ENCODE measurements at places on chromosomes 7 and 10. TPM values are rescaled to one million over a fixed set of nuclear protein-coding genes. Genes with fewer than 3 reads are reported as not detected.

The PNLIP gene
- not detected for total RNA-seq

The LYZL2 gene
- total RNA-seq: not detected

The ZSCAN25 gene
- total RNA-seq: 27.8 TPM

The FFAR4 gene
- total RNA-seq: not detected

The TMEM72 gene
- total RNA-seq: not detected

The SLC26A4 gene
- 0.78 TPM for total RNA-seq

DNA sequence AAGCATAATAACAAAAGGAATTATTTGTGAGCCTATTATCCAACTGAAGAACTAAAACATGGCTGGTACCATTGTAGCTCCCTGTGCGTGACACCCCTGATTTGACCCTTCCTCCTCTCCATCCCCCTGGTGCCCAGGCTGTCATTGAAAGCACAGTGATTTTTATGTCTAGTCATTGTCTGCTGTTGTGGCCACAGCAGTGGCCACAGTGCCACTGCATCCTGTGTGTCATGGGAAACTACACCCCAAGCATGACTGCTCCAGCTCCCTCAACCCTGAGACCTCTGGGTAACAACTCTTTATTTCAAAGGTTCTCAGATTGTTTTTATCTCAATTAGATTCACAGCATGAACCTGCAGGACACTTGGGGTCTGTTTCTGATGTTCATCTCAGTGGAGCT, 52.0 kb downstream of the ERLIN1 start:
- H3K27ac ChIP-seq: no peak overlapping the region
- H3K36me3 ChIP-seq: no peaks in the 10 kb centered on the region
- DNase-seq: no peak
- H3K27me3 ChIP-seq: no peaks in the 10 kb centered on the region

DNA sequence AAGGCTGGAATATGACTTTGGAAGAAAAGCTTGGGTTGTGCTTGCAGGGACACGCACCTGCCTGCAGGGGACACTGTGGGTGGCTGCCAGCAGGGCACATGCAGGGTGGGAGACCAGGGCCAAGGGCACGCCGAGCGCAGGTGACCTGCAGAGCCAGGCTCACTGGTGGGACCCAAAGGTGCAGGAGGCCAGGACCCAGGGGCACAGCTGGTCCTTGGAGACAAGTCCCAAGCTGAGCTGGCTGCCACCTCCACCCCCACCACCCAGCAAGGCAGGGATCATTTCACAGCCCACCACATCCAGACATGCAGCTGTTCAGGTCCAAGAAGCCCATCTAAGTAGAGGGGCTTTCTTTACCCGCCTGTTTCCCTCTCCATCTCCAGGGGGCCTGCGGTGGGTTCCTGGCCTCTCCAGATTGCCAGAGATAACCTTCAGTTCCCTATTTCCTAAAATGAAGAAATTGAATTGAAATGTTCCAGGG, 13.8 kb upstream of the CLIP2 start:
- no peaks in the 10 kb centered on the region for H3K36me3 ChIP-seq
- no peaks in the 10 kb centered on the region for H3K4me1 ChIP-seq
- H3K4me3 ChIP-seq: no peak overlapping the region
- H3K27me3 ChIP-seq: no peaks in the 10 kb centered on the region
- no peak overlapping the region for H3K27ac ChIP-seq

- no peaks in the 10 kb centered on the region for H3K4me1 ChIP-seq
- H3K36me3 ChIP-seq: no peaks in the 10 kb centered on the region
- H3K27ac ChIP-seq: no peak overlapping the region
- H3K4me3 ChIP-seq: no peak overlapping the region
- no peaks in the 10 kb centered on the region for H3K27me3 ChIP-seq
- no peak for DNase-seq
Measured at GRCh38 chr10:33233221-33233620, 101.2 kb downstream of the NRP1 start.

GRCh38 chr7:88314061-88314491, 7.4 kb upstream of the STEAP4 start:
- no peaks in the 10 kb centered on the region for H3K27me3 ChIP-seq
- H3K4me1 ChIP-seq: no peaks in the 10 kb centered on the region
- no peak overlapping the region for H3K27ac ChIP-seq
- no peak for DNase-seq
- H3K4me3 ChIP-seq: no peak overlapping the region

DNA sequence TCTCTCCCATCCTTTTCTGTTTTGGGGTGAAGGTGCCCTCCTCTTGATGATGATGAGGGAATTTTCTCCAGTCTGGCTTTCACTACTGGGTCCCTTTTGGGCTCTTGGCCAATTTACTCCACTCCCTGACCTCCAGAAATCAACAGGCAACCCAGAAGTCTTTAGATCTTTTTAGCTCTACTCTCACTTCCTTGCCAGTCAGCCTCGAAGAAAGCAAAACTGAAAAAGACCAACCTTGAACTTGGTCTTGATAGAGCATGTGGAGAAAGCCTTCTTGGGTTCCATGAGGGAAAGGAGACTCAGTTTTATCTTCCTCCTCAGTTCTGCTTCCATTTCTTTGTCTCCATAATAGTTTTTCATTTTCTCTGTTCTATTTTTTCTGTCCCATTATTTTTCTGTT, 91.4 kb upstream of the NPVF start:
- H3K4me3 ChIP-seq: no peak overlapping the region
- H3K36me3 ChIP-seq: no peaks in the 10 kb centered on the region
- DNase-seq: no peak
- H3K27me3 ChIP-seq: no peaks in the 10 kb centered on the region
- no peak overlapping the region for H3K27ac ChIP-seq

- peaks cover 15% of the 10 kb centered on the region for H3K4me1 ChIP-seq
- peak; percentile 62 for DNase-seq
- H3K4me3 ChIP-seq: no peak overlapping the region
Measured at GRCh38 chr7:130367088-130367755, 13.1 kb upstream of the CPA1 start.

DNA sequence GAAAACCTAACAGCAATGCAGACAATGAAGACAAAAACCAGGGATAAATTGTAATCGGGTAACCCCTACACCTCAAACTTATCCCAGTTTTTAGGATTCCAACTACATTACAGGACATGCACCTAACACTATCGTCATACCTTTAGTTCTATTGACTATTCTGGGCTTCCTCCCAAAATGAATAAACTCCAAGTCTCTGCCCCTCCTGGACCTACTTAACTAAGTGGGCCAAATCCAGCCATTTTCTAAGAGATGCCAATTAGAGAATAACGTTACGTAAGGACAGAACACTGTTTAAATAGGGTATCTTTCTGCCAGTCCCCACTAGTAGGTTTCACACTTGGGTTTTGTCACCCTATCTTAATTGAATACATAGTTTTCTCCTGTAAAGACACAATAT, 253.1 kb upstream of the MKLN1 start:
- peaks cover 71% of the 10 kb centered on the region for H3K4me1 ChIP-seq
- no peak for DNase-seq

DNA sequence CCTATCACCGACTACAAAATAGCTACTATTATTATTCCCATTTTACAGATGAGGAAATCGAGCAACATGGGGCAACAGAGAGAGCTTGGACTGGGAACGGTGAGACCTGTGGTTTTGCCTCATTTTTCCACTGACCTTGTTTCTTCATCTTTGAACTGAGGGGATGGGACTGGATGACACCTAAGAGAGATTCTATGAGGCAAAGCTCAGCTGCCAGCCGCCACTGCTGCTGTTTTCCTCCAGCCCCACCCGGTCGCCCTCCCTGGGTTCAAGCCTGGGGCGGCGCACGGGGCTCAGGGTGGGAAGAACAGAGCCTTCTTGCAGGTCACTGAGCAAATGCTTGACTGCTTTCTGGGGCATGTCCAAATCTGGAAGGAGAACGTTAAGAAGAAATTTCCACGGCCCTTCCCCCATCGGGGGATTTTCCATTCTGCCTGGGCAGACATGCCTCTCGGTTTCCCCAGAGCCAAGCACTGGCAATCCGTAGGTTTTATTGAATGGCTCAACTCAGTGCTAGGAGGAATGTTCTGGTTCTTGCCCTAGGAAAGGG, 12.3 kb downstream of the DDIT4 start:
- no peak for DNase-seq
- peak overlapping the region; percentile 11 for H3K4me3 ChIP-seq
- no peaks in the 10 kb centered on the region for H3K27me3 ChIP-seq
- no peak overlapping the region for H3K27ac ChIP-seq
- H3K4me1 ChIP-seq: peaks cover 27% of the 10 kb centered on the region

- H3K27ac ChIP-seq: no peak overlapping the region
- H3K36me3 ChIP-seq: no peaks in the 10 kb centered on the region
- DNase-seq: no peak
- no peaks in the 10 kb centered on the region for H3K4me1 ChIP-seq
- H3K4me3 ChIP-seq: no peak overlapping the region
- H3K27me3 ChIP-seq: no peaks in the 10 kb centered on the region
Measured at GRCh38 chr10:121237718-121238117, 360.5 kb downstream of the FGFR2 start.

- H3K27ac ChIP-seq: no peak overlapping the region
- no peaks in the 10 kb centered on the region for H3K36me3 ChIP-seq
- H3K4me3 ChIP-seq: no peak overlapping the region
- DNase-seq: no peak
Measured at GRCh38 chr10:118624747-118625146, 29.3 kb upstream of the PRLHR start.

DNA sequence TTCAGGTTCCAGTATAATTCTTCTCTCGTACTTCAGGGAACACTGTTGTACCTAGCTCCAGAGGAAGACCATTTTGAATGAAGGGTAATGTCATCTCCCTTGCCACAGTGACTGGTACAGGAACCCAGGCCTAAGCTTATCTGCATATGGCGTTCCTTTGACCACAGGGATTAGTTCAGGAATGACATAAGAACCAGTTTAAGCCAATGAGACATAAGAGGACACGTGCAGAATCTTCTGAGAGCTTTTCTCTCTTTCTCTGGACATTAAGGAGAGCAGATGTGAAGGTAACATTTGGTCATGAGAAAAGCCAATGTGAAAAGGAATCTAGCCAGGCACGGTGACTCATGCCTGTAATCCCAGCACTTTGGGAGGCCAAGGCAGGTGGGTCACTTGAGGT, 21.8 kb upstream of the HIBADH start:
- no peak overlapping the region for H3K27ac ChIP-seq
- no peaks in the 10 kb centered on the region for H3K36me3 ChIP-seq
- DNase-seq: no peak
- H3K4me1 ChIP-seq: no peaks in the 10 kb centered on the region

GRCh38 chr10:34814913-34815184, 247 bp downstream of the PARD3 start:
- H3K27me3 ChIP-seq: peaks cover 11% of the 10 kb centered on the region
- no peak for DNase-seq
- H3K4me3 ChIP-seq: no peak overlapping the region
- no peak overlapping the region for H3K27ac ChIP-seq
- H3K36me3 ChIP-seq: no peaks in the 10 kb centered on the region
- H3K4me1 ChIP-seq: no peaks in the 10 kb centered on the region

DNA sequence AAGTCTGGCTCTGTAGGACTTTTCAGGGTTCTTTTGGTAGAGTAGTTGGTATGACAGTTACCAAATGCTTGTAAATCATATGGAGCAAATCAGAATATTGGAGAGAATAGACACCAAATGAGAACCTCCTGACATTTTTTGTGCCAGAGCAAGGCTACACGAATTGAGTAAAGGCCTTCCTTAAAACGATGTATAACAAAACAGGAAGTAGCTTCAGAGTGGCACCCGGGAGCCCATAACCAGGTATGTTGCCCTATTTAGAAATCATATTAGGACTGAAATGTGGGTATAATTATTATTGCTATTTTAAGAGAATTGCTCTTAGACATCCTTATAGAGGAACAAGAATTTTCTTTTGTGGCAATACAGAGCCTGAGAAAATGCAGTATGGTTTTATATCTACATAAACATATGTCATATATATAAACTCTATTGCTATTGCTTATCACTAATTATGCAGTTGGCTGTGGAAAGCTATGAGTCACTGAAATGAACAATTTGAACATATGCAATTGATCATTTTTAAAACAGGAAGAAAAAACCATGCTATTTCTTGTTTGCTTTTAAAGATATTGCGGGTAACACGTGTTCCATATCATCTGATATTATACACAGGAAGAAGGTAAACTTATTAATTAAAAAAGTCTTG, 197.4 kb upstream of the MTPN start:
- H3K27ac ChIP-seq: no peak overlapping the region
- no peaks in the 10 kb centered on the region for H3K27me3 ChIP-seq
- H3K4me1 ChIP-seq: no peaks in the 10 kb centered on the region
- no peak for DNase-seq
- H3K36me3 ChIP-seq: no peaks in the 10 kb centered on the region

DNA sequence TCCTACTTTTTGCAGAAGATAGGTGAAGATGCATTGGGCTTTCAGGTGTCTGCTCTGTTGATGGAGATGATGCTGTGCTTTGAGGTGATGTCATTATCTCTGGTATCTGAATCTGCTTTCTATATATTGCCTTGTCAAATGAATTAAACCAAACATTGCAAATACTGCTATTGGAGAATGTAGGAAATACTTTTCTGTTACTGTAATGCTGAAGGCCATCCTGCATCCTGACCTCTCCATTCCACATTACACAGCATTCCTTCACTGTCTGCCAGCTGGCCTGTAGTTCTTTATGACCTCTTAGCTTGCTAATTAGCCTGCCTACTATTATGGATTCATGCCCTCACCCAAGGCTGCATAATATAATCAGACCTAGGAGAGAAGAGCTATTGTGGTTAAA, 73.2 kb downstream of the VCL start:
- no peaks in the 10 kb centered on the region for H3K27me3 ChIP-seq
- no peak for DNase-seq
- H3K4me1 ChIP-seq: no peaks in the 10 kb centered on the region
- H3K36me3 ChIP-seq: peaks cover 9% of the 10 kb centered on the region
- no peak overlapping the region for H3K4me3 ChIP-seq
- H3K27ac ChIP-seq: no peak overlapping the region

DNA sequence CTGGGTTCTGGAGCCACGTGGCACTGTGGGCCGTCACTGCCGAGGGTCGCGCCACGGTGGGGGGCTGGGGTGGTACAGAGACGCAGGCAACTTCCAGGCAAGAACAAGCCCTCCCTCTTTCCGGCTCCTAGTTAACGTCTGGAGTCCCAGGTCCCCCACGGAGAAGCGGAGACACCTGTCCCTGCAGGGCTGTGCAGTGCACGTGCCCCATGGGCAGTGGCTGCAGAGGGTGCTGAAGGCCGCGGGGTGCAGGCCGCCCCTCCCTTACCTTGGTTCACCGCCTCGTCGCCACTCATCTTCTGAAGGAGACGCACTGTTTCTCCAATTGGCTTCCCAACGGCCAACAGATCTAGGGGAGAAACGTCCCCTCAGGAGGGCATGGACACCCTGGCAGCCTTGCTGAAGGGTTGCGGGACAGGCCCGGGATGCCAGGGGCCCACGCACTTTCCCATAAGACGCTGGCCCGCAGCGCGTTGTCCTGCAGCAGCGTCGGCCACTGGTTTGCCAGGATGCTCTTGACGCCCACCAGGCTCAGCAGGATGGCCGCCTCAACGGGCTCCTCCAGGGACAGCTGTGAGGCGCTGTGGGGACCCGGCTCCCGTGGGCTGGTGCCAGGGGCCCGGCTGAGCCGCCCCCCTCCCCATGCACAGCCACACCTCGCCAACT, 24.3 kb upstream of the NKX6-2 start:
- no peak overlapping the region for H3K4me3 ChIP-seq
- DNase-seq: no peak
- H3K27ac ChIP-seq: no peak overlapping the region
- no peaks in the 10 kb centered on the region for H3K27me3 ChIP-seq

GRCh38 chr10:86178401-86179152, 188.0 kb downstream of the GRID1 start:
- H3K36me3 ChIP-seq: no peaks in the 10 kb centered on the region
- no peaks in the 10 kb centered on the region for H3K27me3 ChIP-seq
- H3K4me1 ChIP-seq: no peaks in the 10 kb centered on the region
- no peak overlapping the region for H3K27ac ChIP-seq

- peaks cover 32% of the 10 kb centered on the region for H3K4me1 ChIP-seq
- no peak for DNase-seq
- H3K36me3 ChIP-seq: no peaks in the 10 kb centered on the region
Measured at GRCh38 chr7:8111282-8111960, 142.8 kb downstream of the GLCCI1 start.
